ENCODE measurements at places on chromosomes 3 and 15.
A peak's percentile ranks its signal among the peaks of the same experiment; 100 is the strongest.

DNA sequence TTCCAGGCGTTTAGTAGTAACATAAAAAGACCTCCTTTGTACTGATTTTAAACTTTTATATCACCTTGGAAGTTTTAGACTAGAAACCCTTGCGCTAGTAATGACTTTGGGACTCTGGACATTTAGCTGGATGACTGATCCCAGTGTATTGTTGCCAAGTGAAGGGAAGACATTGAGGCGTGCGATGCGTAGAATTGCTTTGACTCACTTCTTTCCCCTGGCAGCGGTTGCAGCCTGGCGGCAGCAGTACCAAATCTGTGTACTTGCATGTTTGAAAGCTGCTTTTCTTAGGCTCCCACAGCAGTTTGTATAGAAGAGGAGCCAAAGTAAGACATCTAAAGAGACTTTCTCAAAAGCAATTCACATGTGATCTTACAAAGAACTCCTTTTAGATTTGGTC, 151.6 kb downstream of the BBX start:
- DNase-seq = no peak

DNA sequence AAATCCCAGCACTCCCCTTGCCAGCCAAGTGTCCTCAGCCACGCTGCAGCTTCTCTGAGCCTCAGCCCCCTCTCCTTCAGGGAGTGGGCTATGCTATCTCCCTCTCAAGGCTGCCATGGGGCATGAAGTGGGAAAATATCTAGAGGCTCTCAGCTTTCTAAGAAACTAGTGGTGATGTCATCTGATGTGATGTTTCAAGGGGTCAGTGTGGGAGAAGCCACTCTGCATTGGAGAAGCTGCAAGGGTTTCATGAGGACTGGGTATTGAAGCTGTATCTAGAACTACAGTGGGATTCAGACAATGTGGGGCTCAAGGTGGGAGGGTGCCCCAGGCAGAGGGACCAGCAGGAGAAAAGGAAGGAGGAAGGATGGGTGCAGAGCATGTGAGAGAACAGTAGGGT, 210.2 kb downstream of the TLE3 start:
- no peak for DNase-seq

DNA sequence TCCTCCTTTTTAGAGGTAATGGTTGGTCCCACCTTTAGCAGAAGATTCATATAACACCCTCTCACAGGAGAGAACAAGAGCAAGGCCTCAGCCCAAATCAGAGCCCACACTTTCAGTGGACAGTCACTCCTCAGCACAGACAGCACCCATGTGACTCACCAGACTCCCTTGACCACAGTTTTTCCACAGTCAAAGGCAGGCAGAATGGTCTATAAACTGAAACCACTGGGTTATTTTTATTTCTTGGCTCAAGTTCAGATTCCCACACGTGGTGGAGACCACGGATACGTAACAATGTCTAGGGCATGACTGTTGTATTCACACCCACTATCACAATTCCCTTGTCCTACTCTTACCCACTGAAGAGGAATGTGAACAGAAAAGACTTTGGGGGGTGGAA, 237.8 kb upstream of the UBE2E1 start:
- DNase-seq = no peak

DNA sequence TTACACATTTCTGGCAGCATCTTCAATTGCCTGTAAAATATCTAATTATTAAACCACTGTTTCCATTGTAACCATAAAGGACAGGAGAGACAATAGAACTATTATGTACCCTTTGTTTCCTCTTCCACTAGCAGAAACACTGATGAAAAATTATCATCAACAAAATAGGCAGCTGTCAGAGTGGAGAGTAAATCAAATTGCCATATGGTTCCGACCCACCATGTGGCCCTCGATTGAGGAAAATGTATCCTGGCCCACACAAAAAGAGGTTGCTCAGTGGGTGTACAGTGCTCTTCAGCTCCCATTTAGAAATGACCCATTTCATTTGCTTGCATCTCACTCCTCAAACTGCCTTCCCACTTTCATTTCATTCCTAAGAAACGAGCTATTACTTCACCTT, 570.6 kb upstream of the UBE2E2 start:
- DNase-seq = no peak

DNA sequence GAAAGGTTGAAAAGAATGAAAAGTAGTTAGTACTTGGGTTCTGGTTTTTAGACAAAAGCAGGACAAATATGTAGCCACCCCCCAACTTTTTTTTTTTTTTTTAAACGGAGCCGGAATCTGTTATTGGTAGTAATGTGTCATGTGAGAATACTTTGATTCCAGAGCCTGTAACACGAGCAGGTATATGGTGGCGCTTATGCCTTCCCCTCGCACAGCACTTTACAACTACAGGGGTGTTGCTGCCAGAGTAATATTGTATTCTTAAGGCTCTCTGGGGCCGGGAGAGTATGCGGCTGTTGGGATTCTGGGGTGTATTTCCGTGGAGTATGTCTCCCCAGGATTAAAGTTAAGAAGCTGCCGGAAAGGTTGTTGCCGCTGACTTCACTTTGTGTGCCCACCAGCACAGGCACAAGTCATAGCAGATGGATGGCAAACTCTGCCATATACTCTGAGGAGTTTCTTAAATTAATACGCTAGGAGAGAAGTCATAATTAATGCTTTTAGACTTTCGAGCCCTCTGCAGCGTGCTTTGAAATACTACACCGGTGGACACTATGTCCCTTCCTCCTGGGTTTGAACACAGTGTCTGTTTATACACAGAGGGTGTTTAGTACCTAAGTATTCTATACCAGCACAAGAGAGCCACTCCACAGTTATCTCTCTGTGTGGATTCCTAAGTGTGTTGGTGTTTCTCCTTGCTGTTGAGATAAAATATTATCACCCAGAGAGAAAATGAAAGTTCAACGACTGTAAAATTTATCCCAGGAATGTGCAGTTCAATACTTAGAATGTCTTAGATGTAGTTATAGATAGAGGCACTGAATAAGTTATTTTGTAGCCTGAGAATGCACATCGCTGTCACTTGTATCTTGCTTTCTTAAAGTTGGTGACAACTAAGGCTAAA, 1.4 kb downstream of the MBNL1 start:
- DNase-seq = no peak

GRCh38 chr15:95304151-95304946, 1026.2 kb upstream of the NR2F2 start:
- DNase-seq = no peak

DNA sequence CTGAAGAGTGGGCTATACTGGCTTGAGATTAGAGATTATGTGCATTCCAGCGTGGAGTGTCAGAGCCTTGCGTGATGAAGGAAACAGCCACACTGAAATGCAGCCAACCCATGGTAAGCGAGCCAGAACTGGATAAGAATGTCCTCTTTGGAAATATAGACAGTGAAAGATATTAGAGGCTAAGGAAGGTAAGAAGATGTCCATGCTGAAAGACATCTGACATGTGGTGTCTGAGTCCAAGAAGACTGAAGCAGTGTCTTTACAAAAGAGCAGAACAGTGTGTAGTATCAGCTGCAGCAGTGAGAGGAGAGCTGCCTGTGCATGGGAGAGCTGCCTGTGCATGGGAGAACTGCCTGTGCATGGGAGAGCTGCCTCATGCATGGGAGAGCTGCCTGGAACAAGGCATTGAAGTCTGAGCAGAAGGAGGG, 672.2 kb downstream of the DIPK2A start:
- peak; percentile 8 for DNase-seq

- DNase-seq = no peak
Measured at GRCh38 chr15:94027581-94027980, 203.8 kb upstream of the MCTP2 start.

- DNase-seq = no peak
Measured at GRCh38 chr3:76570436-76571057, 469.4 kb upstream of the ROBO2 start.
